GM12865 (cell line): ENCODE measurements at places on chromosomes 5 and 9.

- DNase-seq = peak; percentile 71
Observed at GRCh38 chr9:110021891-110022290, 186.1 kb downstream of the C9orf152 start.

DNA sequence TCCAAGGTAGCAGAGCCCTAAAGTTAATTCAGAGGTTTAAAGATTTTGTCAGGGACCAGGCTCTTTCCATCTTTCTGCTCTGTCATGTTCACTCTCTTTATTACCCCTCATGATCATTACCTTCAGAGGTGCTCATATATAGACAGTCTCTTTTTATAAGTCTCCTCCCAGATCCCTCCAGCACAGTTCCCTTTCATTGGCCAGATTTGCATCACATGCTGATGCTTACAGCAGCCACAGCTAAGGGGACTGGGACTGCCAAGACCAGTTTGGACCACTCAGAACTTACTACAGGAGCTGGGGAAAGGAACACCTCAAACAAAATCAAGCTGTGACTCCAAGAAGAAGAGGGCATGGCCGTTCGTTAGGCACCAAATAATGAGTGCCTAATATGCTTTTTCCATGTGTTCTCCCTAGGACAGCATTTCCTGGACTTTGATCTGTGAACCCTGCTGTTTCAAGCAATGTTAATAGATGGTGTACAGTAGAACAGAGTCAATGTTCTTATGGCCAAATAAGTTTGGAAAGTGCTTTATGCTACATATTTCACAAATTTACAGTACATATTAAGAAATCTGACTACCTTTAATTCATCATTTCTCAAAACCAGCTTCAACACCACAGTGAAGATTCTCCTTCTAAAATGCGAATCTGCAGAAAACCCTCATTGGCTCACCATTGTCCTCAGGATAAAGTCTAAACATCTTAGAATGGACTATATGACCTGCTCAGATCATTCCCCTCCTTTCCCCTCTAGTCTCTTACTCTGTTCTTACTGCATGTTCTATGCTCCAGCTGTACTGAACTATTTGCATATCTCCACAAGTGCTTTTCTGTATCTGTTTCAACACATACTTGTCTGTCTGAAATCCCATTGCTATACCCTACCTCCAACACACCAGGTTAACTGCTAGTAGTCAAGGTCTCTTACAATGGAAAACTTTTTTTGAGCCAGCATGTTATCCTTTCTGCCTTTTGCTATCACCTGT lies 3.4 kb downstream of the C5orf58 start:
- no peak for DNase-seq

DNA sequence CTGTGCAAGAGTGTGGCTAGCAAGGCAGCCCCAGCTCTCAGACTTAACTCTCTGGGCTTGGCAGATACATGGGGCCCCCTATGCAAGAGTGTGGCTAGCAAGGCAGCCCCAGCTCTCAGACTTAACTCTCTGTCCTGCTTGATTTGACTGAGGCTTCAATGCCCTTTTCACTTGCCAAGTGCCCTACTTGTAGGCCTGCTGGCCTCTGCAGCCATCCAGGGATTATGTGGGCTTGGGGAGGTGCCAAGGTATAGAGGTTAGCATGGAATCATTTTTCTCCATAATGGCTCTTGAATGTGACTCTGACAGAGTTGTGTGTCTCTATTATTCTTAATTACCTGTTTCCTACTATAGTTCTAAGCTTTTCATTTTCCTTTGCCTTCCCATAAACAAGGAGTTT lies 115.5 kb upstream of the RUSC2 start:
- no peak for DNase-seq

DNA sequence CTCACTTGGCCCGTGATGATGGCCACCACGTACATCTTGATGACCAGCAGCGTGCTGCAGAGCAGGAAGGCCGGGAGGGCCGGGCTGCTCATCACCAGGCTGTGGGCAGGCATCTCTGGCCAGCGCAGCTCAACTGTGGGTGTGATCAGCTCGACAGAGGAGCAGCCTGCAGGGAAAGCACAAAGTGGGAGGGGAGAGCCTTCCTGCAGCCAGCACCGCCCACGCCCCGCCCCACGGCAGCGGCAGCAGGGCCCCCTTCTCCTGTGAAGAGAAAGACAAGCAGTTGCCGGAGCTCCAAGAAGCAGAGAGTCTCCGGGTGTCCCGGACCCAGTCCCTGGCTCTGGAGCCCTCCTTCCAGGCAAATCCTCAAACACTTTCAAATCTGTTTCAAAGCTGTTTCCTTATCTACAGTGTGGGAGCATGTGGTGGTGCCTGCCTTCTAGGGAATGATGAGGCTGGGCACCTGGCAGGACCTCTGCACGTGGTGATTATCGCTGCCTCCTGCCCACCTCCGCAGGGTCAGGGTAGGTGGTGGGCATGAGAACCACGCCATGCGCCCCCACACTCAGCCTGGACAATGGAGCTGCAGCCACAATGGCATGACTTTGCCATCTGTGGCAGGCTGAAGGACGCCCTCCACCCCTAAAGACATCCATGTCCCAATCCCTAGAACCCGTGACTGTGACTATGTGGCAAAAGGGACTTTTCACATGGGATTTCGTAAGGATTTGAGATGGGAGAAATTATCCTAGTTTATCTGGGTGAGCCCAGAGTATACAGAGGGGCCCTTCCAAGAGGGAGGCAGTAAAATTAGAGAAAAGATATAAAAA lies at the start of gene PTGES:
Gene PTGES, minus strand, starts transcription at position 143 of the 830 bp plus-strand sequence. Its CDS starts 30 bp downstream, at position 113.
- peak; percentile 43 for DNase-seq

DNA sequence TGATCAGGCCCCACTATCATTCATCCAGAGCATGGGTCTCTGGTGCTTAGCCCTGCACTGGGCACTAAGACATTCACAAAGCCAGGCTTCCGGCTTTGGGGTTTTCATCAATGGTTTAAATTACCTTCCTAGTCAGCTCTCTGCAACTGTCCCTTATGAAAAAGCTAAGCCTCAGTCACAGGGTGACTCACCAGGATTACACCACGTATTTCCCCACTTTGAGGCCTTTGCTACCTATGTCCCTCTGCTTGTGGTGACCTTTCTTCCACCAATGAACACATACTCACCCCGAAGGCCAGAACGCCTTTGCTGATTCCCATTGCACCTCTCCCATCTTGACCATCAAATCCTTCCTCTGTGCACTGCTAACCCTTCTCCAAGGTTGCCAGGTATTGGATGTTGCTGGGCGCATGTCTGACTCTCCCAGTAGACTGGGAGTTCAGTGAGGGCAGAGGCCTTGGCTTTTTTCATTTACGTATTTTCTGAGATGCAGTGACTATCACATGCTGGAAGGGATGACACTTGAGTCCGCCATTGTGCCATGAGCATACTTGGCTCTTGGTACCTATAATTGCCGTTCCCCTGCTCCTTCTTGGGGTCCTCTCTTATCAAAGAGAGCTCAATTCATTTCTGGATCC lies 58.7 kb upstream of the TNFSF8 start:
- DNase-seq = peak; percentile 66

DNA sequence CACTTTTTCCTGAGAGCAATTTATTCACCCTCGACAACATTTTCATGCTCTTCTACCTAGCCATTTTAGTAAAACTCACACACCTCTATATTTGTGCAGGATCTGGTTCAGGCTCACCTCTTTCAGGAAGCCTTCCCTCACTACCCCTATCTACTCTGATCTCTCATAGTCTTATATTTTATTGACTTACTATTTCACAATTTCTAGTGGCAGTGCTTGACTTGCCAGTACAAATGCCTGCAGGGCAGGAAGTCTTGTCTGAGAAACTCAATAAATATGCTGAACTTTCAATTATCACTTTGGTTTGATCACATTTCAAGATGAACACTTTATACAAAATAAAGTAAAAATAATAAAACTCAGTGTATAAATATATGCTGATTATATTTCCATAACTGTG lies 226.8 kb downstream of the CETN3 start:
- DNase-seq = no peak
